ENCODE measurements at places on chromosomes 1 and 21.

DNA sequence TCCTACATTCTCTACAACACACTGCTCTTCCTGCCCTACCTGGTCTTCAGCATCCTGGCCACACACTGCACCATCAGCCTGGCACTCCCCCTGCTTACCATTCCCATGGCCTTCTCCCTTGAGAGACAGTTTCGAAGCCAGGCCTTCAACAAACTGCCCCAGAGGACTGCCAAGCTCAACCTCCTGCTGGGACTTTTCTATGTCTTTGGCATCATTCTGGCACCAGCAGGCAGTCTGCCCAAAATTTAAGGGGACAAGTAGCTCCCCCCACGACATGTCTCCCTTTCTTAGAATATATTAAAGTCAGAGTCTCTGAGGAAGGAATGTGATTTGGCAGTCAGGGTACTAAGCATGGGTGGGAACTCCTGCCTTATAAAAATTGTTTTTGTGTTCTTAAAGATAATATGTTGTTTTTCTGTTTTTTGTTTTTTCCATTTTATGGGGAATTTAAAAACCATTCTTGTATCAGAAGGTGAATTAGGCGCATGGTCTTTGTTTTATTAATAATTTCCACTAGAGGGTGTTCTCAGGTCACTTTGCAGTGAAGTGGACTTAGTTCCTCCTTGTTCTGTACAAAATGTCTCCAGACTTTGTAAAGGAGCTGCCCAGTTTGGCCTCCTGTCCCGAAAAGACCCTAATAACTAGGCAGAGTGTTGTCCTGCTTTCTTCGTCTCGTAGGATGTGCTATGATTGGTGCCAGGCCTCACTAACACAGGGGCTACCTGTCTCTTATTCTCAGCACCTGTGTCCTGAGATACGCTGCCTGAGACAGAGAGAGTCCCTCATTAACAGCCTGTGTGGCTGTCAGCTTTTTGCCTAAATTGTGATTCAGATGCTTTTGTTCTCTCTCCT, 13.1 kb downstream of the UBIAD1 start:
- DNase-seq, result no peak

DNA sequence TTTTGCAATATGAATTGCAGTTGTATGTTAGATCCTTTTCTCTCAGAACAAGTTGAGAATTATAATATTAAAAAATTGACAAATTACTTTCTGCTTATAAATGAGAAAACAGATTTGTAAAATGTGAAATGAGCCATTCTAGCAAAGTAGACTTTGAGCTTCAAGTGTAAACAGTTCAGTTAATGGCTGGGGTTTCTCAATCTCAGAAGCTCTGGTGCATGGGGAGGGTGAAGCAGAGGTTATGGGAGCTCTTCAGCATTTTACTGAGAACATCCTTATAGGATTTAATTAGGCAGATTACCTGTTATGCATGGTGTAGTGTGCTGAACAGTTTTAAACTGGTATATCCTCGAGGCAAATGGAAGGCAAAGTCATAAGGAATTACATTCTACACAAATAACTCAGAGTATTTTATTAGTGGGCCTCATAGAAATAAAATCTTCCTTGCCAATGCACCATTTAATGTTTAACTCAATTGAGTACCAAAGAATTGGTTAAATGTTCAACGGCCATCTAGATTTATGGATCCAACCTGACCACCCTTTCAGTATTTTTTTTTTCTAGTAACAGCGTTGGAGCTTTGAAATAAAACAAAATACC, 1143.6 kb upstream of the ADGRL2 start:
- no peak for DNase-seq

- DNase-seq, result no peak
Observed at GRCh38 chr1:118988186-118989005, at the start of gene TBX15. TSS of gene TBX15 (minus strand) at chr1:118988343. CDS start at chr1:118987795, 548 bp downstream.

DNA sequence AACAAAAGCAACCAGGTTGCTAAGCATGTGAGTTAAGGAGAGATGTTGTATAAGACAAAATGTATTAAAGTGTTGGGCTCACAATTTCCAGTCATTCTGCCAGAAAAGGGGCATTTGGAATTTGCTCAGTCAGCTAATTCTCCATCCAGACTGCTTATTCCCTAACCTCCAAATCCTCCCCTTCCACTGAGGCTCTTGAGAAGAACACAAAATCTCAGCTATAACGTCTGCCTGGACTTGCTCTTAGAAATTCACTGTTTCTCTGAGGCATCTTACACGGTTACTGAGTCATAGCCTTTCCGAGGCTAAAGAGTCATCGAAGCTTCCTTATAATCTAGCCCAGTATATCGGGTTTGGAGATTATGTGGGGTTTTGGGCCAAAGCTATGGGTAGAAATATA, 548.2 kb upstream of the ADGRL4 start:
- DNase-seq, result no peak

- DNase-seq, result no peak
Observed at GRCh38 chr1:197486946-197487345, 218.9 kb downstream of the CRB1 start.

DNA sequence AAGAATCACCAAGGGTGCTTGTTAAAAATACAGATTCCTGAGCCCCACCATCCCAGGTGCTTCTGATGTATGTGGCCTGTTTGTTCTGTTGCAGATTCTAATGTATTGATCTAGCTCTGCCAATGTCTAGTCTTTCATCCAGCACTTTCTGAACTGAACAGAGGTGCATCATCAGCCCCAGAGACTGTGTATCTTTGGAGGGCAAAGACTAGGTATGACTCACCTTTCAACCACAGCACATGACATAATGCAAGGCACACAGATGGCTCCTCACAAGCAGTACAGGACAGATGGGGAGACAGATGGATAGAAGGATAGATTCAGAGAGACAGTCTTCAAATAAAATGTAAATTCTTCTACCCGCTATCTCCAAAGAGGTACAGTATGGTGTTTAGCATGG, 32.3 kb downstream of the CD58 start:
- DNase-seq, result peak; percentile 13

DNA sequence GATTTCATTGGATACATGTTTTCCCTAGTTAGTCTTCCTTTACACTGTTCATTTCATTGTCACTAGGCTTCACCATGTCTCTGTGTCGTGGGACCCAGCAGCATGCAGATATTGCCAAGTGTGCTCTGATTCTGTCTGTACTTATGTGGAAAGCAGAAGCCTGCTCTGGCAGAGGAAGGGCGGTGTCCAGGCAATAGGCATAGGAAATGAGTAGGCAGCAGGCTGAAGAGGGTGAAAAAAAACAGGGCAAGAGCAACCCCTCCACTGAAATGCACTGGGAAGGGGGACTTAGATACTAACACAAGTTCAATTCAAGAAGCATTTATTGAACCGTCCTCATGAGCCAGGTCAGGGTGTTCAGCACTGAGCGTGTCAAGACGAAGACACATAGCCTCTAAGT, 85.2 kb upstream of the VAV3 start:
- no peak for DNase-seq

DNA sequence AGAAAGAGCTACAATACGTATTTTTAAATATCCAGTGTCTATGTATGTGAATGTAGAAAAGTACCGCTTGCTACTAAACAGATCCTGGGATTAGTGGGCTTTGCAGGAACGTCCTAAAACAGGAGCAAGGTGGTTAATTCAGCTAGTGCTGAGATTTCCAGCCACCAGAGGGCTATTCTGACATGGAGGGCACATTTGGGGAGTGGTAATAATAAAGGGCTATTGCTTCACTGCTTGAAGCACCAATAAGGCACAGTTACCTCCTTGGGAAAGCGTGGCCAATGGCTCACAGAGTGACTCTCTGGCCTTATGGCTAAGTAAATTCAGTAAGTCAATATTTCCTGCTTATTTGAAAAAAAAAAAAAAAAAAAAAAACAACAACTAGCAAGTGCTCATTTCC, 152.4 kb downstream of the GABPA start:
- no peak for DNase-seq

DNA sequence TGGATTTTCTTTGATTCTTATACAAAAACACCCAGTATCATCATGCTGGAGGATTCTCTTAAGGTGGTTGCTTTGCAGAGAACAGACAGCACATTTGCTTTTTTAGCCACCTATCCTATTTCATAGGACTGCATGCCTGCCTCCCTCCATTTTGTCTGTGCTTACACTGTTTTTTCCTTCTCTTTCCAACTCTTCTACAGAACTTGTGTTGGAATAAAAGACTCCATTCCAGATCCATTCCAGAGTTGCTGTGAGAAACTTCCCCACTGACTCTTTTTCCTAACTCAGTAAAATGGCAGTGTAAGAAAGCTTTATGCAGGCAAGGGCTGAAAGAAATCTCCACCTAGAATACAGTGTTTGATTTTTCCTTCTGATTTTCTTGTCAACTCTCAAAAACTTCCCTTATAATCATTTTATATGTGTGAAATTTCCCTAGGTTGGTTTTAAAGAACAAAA, 5.2 kb upstream of the ARID1A start:
- no peak for DNase-seq

- DNase-seq, result no peak
Observed at GRCh38 chr1:89261926-89262515, 10.6 kb downstream of the GBP5 start.

GRCh38 chr1:18884419-18884717, 18.0 kb downstream of the ALDH4A1 start:
- DNase-seq, result no peak

GRCh38 chr1:161792740-161793139, 26.6 kb downstream of the ATF6 start:
- DNase-seq, result no peak

DNA sequence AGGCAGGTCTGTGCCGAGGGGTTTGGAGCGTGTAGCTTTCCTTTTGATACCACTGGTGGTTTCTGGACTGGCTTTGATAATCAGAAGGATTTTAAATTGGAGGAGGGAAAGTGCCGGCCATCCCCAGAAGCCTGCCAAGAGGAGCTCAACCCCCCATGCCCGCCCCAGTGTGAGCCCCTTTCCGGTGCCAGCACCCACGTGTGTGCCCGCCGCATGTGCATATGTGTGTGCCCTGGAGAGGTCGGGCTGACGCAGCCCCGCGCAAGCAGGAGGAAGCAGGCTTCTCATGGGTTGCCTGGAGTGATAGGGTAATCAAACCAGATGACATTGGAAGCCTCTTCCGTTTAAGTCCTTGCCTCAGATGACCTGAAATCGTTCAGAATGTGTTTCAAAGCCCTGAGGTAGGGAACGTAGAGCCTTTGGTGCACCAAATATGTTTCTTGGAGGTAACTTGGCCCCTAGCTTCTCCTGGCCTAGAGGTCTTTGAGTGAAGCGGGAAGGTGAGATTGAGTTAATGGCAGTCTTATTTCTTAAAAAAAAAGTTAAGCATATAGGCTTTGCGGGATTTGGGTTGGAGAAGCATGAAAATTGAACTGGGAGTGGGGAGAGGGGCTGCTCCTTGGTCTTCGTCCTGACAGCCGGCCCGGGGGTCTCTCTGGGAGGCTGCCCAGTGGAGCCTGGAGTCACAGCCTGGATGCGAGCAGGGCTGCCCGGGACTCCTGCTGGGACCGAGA, 34.1 kb upstream of the ARHGEF16 start:
- DNase-seq, result no peak

DNA sequence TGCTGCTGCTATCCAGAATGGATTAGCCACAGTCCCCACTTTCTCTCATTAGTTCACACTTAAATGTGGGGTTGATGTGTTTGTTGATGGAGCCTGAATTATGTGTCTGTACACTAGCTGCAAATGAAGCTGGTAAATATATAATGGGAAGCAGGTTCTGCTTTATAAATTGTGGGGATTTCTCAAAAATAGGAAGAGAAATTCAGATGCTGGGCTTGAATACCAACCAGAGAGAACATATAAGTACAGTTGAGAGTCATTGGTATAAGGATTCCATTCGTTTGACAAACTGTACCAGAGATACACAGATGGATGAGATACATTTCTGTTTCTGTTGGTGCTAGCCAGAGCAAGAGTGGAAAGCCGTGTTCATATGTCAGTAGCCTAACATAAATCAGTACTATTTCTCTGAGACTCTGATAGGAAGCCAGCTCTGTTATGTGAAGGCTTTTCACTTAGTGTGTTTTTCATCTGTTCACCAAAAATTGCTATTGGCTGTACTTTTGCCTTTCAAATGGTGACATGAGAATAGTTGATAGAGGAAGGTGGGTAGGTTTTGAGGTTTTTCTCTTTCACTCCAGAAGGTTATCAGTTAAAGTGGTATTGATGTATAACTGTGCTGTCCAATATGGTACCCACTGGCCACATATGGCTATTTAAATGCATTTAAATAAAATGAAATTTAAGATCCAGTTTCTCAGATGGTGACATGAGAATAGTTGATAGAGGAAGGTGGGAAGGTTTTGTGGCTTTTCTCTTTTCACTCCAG, 15.6 kb downstream of the SMG7 start:
- DNase-seq, result no peak

- DNase-seq, result no peak
Observed at GRCh38 chr1:55067022-55067778, 27.9 kb downstream of the PCSK9 start.

DNA sequence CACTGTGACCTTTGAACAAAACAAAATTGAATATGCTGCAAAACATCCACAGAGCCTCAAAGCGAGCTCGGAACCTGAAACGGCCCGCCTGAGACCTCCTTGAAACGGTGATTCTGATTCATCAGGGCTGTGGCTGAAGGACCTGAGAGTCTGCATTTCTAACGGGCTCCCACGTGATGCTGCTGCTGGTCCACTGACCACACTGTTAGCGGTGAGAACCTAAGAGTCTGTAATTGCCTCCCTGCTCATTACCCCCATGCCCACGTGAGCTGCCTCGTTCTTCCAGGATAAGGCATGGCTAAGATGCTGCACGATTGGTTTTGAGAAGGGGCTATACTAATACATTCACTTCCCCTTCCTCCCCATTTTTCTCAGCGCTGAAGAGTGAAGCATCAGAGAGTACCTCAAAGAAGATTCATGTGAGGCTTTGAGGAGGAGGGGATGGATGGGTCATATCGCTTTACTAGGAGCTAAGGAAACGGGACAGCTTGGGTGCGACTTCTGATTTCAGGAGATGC, 9.7 kb downstream of the TLR5 start:
- DNase-seq, result no peak

- DNase-seq, result no peak
Observed at GRCh38 chr1:37237948-37238347, 203.6 kb upstream of the GRIK3 start.

- DNase-seq, result no peak
Observed at GRCh38 chr1:160950657-160951056, 4.0 kb downstream of the ITLN2 start.

- no peak for DNase-seq
Observed at GRCh38 chr1:111275780-111276433, 14.7 kb upstream of the CHIA start.

DNA sequence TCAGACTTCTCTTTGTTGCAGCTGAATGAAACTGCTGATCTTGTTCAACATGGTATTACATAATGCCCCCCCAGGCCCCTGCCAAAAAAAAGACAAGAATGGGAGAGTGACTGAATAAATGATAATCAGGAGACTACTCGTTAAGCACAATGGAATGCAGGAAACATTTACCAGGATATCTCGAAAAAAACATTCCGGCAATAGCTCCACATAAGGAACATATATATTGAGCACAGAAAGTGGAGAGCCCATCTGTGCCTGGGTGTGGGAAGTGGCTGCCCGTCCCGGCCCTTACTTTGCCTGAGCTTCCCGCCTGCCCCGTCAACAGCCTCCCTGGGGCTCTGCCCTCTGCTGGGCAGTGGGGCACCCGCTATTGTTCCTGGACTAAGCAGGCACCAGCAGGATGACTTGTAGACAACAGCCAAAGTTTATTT, 13.3 kb downstream of the TRIM11 start:
- no peak for DNase-seq
